Hippocampal formation (tissue), 2 donors: ENCODE measurements at places on chromosomes 16 and 17.

DNA sequence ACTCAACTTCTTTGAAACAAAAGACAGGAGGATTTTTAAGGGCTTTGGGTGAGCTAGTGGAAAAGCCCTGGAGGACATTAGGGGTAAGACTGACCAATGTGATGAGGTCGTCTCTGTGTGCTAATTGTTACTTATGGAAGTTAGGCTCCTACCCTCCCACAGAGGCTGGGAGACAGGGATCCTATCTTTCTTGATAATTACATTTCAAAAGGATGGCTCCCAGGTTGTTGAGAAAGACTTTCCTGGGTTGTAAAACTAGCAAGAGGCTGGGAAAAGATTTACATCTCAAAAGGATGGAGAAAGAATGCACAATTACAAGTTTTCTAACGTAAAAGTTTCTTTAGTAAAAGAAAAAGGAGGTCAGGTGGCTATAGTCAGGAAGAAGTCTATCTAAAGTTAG lies 605.8 kb upstream of the GOT2 start:
- DNase-seq, result no peak

DNA sequence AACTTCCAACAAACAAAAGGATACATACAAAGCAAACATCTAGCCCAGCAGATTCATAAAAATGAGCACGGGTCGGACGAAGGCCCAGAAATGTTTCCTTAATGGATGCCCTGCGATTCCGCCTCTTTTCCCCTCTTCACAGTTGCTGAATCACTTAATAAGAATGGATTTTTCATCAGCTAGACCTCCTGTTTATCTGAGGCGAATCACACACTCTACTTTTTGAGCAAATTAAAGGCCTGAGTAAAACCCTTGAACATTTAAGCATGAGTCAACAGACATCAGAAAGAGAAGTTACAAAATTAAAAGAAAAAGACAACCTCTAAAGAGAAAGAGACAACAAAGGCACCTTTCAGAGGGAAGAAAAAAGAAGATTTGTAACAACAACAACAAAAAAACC lies 44.7 kb downstream of the HS3ST3A1 start:
- DNase-seq, result no peak

DNA sequence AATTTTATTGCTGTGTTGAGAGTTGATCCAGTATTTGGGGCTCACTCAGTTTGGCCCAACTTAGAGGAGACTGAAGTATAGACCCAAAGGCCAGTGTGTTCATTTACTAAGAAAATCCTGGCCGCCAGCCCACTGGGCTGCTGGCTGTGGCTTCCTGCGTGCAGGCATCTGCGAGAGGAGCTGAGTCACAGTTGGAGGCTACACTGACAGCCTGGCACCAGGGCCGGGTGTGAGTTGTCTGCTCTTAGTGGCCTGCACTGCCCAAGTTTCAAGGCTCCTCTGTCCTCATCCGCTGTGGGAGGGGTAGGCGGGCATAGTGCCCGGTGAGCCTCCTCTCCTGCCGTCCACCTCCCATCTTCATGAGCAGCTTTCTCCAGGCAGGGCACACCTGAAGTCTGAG lies 54.2 kb downstream of the PLD6 start:
- DNase-seq, result peak; percentile 73

GRCh38 chr17:17044846-17045561 lies 2.7 kb downstream of the MPRIP start:
- no peak for DNase-seq

DNA sequence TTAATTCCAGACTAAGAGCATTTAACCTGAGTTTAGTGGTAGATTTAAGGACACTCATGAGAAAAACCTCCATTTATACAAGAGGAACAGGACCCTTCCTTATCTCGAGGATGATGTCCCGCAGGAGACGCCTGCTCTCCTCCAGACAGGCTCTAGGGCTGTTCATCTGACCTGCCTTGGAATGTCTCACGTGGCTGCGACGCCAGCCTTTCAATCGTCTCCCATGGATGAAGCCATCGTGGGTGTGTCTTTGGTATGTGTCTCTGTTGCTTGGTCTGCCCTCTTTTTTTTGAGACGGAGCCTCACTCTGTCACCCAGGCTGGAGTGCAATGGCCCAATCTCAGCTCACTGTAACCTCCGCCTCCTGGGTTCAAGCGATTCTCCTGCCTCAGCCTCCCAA lies 16.5 kb downstream of the CHMP6 start:
- DNase-seq, result no peak

- no peak for DNase-seq
These were observed 98.6 kb upstream of the PMFBP1 start for GRCh38 chr16:72270531-72270930.

DNA sequence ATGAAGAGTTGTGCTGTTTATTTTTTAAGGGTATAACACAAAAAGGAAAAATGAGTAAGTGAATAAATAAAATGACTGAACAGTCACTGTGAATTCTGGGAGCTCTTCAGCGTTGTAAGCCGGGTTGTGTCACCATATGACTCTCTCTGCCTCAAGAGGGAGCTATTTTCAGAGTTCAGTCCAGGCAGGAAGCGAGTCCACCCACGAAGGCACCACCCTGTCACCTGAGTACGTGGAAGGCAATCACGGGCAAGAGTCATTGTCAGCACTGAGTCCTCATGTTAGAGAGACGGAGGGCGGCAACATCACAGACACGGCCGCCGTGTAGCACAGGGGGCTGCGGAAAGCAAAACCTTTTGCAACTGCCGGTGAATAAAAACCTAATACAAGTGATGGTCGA lies 227.6 kb downstream of the UTP18 start:
- DNase-seq, result no peak

DNA sequence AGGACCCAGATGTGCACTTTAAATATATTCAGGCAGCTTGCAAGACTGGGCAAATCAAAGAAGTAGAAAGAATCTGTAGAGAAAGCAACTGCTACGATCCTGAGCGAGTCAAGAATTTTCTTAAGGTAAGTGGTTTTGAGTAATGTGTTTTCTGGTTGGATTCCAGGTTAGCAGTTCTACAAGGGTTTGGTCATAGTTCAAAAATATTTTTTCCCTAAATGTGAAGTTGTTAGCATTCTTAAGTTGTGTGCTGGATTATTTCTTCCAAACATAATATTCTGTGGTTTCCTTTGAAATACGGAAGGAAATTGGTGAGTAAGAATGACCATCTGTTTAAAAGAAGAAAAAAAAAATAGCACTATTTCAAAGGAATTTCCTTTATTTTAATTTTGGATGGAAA lies 38.4 kb downstream of the PTRH2 start:
- DNase-seq, result no peak

DNA sequence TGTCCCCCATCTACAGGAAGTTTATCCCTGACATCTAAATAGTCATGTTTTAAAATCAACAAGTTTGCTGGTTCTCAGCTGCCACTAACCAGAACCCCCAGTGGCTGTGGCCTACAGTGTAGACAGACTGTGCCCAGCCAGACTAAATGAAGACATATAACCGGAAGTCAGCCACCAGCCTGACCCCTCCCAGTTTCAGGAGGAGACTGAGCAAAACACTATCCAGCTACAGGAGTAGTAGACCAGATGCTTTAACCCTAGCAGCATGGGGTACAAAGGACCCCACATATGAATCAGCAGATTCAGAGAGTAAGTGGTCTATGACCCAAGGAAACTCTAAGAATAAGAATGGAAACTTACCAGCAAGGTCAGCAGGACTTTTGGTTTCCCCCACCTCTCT lies 83.4 kb downstream of the HIC1 start:
- no peak for DNase-seq

GRCh38 chr17:35018814-35019213 lies 38.5 kb downstream of the LIG3 start:
- no peak for DNase-seq

GRCh38 chr16:65068151-65068740 lies 53.6 kb downstream of the CDH11 start:
- DNase-seq, result no peak

GRCh38 chr16:86051368-86052114 lies 152.6 kb downstream of the IRF8 start:
- no peak for DNase-seq

DNA sequence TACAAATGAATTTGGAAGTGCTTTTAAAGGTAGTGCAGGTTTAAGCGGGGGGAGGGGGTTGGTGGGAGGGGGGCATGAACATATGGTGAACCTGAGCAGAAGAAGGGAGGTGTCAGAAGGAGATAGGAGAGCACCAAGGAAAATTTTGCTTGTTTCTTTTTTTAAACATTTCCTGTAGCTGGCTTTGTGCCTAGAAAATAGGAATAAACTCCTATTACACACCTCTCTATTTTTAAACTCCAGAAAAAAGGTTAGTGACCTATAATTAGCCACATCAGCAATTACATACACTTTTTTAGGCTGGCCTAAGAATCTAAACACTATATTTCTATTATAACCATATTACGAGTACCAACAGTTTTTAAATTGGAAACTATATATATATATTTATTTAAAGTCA lies 159.1 kb downstream of the SKAP1 start:
- no peak for DNase-seq

DNA sequence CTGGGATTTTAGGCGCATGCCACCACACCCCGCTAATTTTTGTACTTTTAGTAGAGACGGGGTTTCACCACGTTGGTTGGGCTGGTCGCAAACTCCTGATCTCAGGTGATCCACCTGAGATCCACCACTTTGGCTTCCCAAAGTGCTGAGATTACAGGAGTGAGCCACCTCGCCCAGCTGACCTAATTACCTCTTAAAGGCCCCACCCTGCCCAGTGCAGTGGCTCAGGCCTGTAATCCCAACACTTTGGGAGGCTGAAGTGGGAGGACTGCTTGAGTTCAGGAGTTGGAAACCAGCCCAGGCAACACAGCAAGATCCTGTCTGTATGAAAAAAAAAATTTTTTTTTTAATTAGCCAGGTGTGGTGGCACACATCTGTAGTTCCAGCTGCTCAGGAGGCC lies 2.9 kb upstream of the COASY start:
- no peak for DNase-seq

- DNase-seq, result peak; percentile 35
These were observed 296.2 kb upstream of the CDH5 start for GRCh38 chr16:66070140-66070917.

GRCh38 chr16:30368122-30368791 lies 2.0 kb downstream of the TBC1D10B start:
- no peak for DNase-seq

DNA sequence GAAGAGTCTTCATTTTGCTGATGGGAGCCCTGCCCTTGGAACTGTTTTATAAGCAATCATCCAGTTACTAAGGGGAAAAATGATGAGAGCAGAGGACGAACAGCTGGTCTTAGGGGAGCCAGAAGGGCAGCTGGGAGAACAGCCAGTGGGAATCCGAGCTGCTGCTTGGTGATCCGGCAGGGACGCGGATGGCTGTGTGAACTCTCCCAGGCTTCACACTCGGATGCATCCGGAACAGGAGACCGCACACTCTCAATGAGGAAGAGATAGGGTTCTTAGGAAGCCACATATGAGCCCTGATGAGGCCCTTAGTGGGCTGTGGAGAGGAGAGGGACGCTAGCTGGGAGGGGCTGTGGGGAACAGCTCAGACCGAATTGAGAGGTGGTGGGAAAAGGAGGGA lies 5.0 kb upstream of the CACNG5 start:
- no peak for DNase-seq

- no peak for DNase-seq
These were observed 23.4 kb downstream of the AXIN2 start for GRCh38 chr17:65537845-65538674.

- no peak for DNase-seq
These were observed 41.5 kb upstream of the ZFHX3 start for GRCh38 chr16:73089420-73089819.

- DNase-seq, result no peak
These were observed 23.3 kb downstream of the GPR179 start for GRCh38 chr17:38320482-38320881.

DNA sequence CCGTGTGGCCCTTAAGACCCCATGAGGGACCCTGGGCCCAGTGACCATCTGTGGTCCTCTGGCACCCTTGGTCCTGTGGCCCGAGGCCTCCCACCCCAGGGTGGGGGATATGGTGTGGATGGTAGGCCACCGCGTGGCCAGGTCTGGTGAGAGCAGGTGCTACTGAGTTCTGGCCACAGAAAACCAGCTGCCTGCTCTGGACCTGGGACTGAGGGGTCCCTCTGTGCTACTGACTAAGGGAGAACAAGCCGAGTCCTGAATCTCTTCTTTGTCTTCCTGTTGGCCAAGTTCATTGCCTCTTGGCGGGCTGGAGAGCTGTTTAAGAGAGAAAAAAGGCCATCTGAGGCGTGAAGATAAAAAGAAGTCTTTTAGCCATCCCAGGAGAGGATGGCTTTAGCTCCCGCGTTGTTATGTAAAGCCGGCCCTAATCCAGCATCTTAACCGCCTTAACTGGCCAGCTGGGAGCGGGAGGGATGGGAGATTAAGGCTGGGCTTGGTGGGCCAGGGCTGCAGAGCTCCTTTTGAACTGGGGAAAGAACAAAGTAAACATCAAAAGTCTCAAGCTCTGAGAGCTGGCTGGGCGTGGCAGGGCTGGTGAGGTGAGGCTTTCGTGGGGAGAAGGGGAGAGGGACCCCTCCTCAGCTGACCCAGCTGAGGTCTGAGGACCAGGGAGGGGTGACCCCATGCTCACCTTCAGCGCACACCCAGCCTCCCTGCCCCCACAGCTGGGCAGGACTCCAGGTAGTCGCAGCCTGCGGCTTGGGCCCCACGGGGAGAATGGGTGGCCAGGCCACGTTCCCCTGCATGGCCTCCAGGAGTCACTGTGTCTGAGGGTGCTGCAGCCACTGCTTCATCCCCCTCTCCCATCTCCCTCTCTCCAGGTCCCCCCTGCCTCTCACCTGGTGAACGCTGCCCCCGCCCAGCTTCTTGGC lies 62.4 kb downstream of the NKD1 start:
- DNase-seq, result no peak

GRCh38 chr16:16027728-16028310 lies 78.4 kb downstream of the ABCC1 start:
- no peak for DNase-seq

- peak; percentile 31 for DNase-seq
These were observed 18.8 kb upstream of the GAA start for GRCh38 chr17:80082403-80083135.

- DNase-seq, result no peak
These were observed 34.9 kb upstream of the CACNG4 start for GRCh38 chr17:66929591-66929990.

DNA sequence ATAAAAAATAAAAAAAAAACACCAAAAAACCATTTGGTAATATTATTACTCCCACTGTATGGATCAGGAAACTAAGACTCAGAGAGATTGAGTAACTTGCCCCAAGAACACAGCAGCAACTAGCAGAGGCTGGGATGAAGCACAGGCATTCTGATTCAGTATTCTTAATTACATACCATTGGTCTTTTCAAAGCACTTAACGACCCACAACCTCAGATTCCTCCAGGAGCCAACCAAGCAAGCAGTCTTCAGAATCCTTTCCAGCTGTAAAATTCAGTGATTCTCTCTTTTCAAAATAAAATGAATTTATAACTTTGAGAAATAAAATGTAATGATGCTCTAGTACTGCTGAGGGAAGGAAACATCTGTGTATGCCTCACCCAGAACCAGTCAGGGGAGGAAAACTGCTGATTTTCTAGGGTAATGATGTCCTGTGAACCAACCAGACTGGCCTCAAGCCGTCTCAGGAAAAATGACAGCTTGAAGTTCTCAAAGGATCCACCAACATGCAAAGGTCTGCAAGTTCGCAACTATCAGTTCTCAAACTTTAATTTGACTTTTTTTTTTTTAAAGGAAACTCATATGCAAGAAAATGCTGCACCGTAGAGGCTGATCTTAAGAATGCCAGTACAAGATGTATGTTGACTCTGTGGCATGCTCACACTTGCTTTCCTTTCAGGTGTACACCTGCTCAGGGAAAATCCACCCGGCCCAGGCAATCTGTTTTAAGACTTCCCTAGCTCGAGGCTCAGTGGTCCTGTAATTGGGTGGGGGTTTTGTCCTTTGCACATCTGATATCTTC lies 9.0 kb downstream of the CUEDC1 start:
- DNase-seq, result no peak
